Sigmoid colon (tissue), 7 donors: ENCODE measurements at places on chromosomes 6 and 20. TPM values are rescaled to one million over a fixed set of nuclear protein-coding genes. Genes with fewer than 3 reads are reported as not detected.
A peak's percentile ranks its signal among the peaks of the same experiment; 100 is the strongest.

- DNase-seq: peak; percentile 46
Measured at GRCh38 chr20:63036291-63036690, 29.5 kb upstream of the BHLHE23 start.

- no peak for DNase-seq
Measured at GRCh38 chr6:159203304-159204005, 34.3 kb downstream of the FNDC1 start.

GRCh38 chr6:138473144-138473543, 26.1 kb downstream of the NHSL1 start:
- no peak for DNase-seq

DNA sequence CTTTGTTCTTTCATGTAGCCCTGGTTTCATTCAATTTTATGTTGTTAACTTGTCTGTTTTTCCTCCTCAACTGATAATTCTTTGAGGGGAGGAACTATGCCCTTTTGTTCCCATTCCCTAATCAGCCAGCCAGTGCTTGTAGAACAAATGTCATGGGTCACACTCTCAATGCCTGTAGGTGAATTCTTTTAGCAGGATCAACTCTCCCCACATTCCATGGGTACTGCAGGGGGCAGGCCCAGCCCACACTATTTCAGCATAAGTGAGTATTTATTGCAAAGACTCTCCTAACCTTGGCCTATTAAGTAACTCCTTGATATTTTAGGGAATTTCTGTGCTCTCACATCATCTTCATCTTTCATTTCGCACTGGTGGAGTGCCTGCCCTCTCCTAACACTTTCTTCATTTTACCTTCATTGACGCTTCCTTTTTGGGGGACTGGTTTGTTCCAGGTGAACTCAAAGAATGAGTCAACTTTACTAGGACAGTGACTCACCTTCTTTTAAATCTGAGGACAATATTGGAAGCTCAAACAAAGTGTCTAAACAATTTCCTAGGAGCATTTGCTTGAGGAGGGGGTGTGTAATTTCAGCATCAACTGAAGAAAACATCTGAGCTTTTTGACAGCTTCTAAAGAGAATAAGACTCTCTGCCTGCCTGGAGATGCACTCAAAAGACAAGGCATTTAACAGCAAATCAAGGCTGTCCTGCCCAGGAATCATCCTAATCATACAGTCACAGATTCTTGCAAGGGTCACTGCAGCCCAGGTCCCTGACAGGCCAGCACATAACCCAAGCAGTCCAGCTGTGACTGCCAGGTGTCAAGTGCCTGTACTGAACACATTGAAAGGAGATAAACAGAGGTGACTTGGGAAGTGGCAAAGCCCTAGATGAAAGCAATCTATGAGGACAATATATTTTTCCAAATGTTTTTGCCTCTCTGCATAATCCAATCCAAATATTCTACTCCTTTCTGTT, 263.9 kb upstream of the PRND start:
- DNase-seq: no peak

PCK1 gene
- 0.55 TPM for total RNA-seq

DNA sequence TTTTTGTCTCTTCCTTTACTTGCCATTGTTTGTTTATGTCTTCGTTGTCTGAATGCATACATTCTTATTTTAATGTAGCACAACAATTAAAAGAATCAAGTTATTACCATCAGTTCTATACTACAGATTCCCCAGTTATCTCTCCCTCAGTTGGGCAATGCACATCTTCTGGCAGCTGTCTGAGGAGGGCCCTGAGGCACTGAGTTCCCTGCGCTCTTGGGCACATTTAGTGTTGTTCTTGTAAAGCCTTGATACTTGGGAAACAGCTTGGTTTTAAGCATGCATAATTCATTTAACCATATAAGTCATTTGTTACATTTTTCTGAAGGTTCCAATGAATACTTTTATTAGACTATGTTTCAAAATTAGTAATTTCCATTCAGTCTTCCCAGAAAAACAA, 117.9 kb downstream of the C6orf118 start:
- no peak for DNase-seq

MAFB gene
- 33.9 TPM for total RNA-seq

- DNase-seq: no peak
Measured at GRCh38 chr6:49541936-49542335, 8.5 kb upstream of the C6orf141 start.

- DNase-seq: no peak
Measured at GRCh38 chr6:95905132-95905531, 110.6 kb upstream of the FUT9 start.

TSHZ2 gene
- total RNA-seq: 17.6 TPM

IP6K3 gene
- total RNA-seq: 6.1 TPM

DNA sequence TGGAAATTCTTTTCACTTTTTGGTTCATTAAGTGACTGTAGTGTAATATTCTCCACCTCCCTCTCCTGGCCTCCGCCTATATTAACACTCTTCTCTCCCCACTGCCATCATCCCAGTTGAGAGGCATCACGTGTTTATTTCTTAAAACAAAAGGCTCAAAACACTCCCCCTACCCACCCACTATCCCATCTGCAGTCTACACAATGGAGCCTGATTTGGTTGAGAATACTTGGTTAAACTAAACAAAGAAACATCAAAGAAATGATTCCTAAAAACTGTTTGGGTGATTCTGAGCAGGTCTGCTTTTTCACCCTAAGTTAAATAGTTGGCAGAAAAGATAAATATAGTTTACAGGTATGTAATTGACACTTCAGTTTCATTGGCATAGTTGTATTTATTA, 5.9 kb downstream of the TFAP2B start:
- no peak for DNase-seq

MAP7 gene
- total RNA-seq: 3.3 TPM

TMEM200A gene
- 0.95 TPM for total RNA-seq

DNA sequence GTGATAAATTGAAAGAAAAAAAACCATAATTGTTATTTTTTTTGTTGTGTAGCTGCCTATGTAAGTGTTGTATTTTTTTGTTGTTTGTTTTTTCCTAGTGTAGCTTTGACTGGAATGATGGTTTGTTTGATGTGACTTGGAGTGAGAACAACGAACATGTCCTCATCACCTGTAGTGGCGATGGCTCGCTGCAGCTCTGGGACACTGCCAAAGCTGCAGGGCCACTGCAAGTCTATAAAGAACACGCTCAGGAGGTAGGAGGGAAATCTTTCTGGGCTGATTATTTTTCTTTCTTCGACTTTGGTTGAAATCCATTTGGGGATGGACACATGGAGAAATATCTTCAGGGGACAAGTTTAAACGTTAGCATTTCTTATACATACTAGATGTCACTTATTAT, 3.8 kb downstream of the PEX7 start:
- DNase-seq: no peak

HSPA12B gene
- total RNA-seq: 2.2 TPM

DNA sequence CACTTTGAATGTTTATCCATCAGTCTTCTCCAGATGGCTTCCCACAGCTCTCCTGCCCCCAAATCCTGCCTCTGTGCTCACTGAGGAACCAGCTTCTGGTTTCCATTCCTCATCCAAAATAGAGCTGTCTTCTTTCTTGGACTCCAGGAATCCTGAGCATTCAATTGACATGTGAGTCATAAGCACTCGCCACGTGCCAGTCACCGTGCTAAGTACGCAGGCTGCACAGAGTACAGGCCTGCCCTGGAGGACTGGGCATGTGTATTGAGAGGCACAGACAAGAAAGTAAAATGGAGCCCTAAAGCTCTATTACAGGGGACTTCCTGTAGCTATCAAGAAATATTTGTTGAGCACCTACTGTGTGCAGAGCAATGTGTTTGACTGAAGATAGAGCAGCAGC, 39.7 kb upstream of the LRFN2 start:
- no peak for DNase-seq

ABHD16B gene
- total RNA-seq: not detected

ZNF831 gene
- total RNA-seq: 0.28 TPM

SEL1L2 gene
- total RNA-seq: not detected

RBBP8NL gene
- total RNA-seq: not detected

DNA sequence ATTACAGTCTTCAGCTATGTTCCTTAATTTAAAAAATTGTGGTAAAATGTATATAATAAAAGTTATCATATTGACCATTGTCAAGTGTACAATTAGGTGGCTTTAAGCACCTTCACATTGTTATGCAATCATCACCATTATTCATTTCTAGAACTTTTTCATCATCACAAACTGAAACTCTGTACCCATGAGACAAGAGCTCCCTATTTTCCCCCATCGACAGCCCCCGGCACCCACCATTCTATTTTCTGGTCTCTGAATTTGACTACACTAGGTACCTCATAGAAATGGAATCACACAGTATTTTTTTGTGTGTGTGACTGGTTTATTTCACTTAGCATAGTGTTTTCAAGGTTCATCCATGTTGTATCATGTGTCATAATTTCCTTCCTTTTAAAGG, 39.7 kb upstream of the FYN start:
- no peak for DNase-seq

DNA sequence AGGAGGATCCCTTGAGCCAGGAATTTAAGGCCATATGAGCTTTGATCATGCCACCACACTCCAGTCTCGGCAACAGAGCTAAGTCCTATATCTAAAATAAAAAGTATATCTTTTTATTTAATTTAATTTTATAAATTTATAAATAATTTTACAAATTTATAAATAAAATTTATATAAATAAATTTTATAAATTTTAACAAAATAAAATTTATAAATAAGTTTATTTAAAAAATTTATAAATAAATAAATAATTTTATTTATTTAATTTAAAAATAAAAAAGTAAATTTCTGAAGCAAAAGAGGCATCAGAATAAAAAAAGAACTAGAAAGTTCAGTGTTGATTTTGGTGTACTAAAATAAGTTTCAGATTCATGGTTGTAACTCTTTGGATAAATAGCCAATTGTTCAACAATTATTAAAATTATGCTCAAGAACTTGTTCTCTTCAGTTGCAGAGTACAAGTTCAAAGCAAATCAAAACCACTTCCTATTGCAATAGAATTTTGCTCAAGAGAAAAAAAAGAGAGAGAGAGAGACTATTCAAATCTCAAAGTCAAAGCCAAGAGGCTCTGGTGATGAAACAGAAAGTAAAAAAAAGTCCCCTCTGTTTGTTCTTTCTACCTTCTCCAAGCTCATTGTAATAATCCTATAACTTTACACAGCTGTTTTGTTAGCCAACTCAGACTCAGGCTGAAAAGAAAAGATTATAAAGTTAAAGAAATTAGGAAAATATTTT, 547.5 kb upstream of the ADGRB3 start:
- DNase-seq: no peak

DNA sequence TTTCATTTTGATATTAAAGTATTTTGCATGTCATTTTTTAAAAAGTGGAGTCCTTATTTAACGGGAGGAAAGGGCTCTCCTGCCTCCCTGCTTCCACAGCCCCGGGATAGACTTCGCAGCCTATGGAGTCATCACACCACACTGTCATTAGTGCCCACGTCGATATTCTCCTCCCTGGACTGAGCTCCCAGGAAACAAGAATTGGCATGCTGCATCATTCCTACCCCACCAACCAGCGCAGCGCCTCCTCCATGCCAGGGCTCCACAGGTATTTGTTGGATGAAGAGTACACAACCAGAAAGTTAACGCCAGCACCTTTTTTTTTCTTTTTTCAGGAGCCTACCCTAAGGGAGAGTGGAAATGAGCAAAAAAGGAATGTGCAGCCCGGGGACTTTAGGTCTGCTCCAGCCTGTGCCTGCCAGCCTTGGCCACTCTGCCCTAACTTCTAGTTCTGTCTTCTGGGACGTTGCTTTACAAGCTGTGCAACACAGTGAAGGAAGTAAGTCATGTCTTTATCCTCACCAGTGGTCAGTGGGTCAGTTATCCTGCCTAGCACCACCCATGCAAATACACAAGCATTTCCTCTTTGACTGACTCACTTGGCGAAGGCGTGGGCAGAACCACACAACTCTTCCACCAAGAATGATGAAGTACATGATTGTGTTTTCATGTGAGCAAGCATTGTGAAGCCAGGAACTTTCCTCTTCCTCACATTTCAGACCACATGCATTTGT, 180.7 kb upstream of the UST start:
- no peak for DNase-seq
